ENCODE measurements at places on chromosomes 2 and 18. TPM values are rescaled to one million over a fixed set of nuclear protein-coding genes. Genes with fewer than 3 reads are reported as not detected.
A peak's percentile ranks its signal among the peaks of the same experiment; 100 is the strongest.

TMEM182 gene
- 1.1 TPM for total RNA-seq

CSRNP3 gene
- total RNA-seq, result 5.8 TPM

LINC00305 gene
- not detected for total RNA-seq

POTEC gene
- total RNA-seq, result not detected

MYOM1 gene
- total RNA-seq, result 29.7 TPM

PIEZO2 gene
- 0.85 TPM for total RNA-seq

CNPPD1 gene
- 92.5 TPM for total RNA-seq

SPP2 gene
- total RNA-seq, result not detected

DUSP28 gene
- 10.1 TPM for total RNA-seq

ICOS gene
- total RNA-seq, result not detected

CCDC102B gene
- total RNA-seq, result 3.5 TPM

NMUR1 gene
- total RNA-seq, result 0.80 TPM

LPIN2 gene
- 29.7 TPM for total RNA-seq

TWIST2 gene
- total RNA-seq, result 11.4 TPM

CNDP1 gene
- 0.53 TPM for total RNA-seq

THSD7B gene
- total RNA-seq, result 0.83 TPM

AFF3 gene
- 11.2 TPM for total RNA-seq

PLB1 gene
- total RNA-seq, result 9.1 TPM

ZC3H8 gene
- 30.2 TPM for total RNA-seq

DNA sequence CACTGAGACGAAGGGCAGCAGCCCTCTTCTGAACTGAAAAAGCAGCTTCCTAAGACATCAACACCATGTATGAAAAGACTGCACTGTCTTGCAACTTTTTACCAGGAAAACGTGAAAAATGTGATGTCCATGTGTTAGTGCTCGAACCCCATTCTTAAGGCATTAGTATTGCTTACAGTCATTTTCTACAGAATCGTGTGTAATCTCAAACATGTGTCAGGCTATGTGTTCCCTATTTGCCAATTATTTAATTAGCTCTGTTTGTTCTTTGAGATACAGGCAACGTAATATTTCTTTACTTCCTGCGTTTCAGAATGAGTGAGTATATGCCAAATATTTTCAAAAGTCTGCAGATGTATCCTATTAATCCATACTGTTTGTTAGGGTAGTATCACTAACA, 307.7 kb upstream of the CCDC68 start:
- DNase-seq, result no peak

- DNase-seq, result no peak
Observed at GRCh38 chr2:42106257-42106816, 58.5 kb downstream of the PKDCC start.

GRCh38 chr2:237221443-237221842, 135.8 kb downstream of the COPS8 start:
- DNase-seq, result no peak

GRCh38 chr2:25597881-25598280, 75.5 kb downstream of the DTNB start:
- no peak for DNase-seq

- no peak for DNase-seq
Observed at GRCh38 chr2:181851726-181852125, 39.8 kb upstream of the ITPRID2 start.

GRCh38 chr2:39728941-39729351, 50.1 kb downstream of the THUMPD2 start:
- no peak for DNase-seq

- peak; percentile 100 for DNase-seq
Observed at GRCh38 chr2:241355983-241356870, at the start of gene FARP2. FARP2 (plus strand) TSS chr2:241356285; CDS start chr2:241373108, 16,823 bp downstream.

- DNase-seq, result no peak
Observed at GRCh38 chr18:67733088-67733487, 216.6 kb upstream of the DSEL start.

GRCh38 chr2:202014318-202014717, 19.3 kb upstream of the FZD7 start:
- DNase-seq, result no peak

DNA sequence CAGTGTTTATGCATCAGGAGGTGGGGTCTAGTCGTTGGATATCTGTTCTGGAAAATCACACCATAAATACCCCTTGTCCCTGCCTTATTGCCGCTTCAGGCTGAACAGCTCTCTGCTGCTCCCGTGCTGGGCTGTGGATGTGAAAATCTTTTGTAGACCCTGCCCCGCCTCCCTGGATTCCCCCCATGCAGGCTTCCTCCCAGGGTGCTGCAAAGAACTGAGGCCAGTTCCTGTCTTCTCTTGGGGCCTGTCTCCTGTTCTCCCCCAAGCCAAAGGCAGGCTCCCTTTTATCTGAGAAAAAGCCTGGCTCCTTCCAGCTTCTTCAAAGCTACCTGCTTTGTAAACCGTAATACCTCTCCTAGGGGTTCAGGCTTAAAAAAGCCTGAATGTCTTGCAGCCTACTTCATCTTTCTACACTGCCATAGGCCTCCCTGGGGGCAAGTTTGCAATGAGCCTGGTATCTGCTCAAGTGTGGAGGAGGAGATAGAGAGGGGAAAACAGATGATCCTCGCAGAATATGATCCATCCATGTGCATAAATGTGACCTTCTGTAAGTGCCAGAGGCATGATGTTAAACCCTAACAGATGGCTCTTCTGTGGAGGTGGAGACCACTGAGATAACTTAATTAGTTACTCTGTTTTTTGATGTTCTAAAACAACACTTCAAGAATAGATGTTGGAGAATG, 55.3 kb downstream of the VWA3B start:
- no peak for DNase-seq

- DNase-seq, result no peak
Observed at GRCh38 chr18:23337599-23338444, 115.3 kb upstream of the RIOK3 start.

DNA sequence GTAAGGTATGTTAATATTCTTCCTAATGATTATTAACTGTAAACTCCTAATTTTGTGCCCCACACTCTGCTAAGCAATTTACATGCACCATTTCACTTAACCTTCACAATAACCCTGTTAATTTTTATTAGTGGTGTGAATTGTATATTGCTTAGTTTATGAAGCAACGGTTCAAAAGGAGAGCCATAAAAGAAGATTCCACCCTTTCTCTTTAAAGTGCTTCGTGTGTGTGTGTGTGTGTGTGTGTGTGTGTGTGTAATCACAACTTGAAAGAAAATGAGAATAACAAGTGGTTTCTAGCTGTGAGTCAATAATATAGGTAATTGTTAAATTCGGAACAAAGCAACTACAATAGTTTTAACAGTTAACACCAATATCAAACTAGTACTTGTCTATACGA, 60.6 kb downstream of the CCNT2 start:
- no peak for DNase-seq

DNA sequence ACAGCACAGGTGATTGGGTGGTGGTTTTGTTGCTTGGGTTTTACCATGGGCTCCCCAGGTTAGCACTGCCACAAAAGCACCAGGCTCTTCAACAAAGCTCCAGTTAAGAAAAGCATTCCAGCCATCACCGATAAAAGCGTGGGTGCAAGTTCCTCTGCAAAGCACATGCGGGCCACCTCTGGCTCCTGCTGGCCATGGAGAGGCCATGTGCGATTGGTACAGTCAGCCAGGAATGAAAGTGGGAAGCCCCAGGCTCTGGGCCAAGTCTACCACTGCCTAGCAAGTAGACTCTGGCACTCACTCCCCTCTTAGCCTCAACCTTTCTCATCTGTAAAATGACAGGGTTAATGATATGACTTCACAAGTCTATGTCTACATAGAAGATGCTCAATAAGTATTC, 36.0 kb downstream of the BCL11A start:
- no peak for DNase-seq

DNA sequence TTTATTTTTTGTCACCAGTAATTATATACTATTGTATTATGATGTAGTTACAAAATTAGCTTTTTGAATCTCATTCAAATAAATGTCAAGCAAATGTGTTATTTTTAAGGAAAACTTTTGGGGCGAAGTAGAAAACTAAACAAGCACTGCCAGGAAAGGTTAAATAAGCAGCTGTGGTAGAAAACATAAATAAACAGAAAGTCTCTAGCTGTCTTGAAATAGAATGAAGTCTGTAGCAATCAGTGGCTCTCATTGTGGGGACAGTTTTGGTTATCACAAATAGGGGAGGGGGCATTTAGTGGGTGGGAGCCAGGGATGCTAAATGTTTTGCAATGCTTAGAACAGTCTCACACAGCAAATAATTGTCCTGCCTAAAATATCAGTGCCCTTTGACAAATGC, 3.4 kb downstream of the INSIG2 start:
- DNase-seq, result no peak

DNA sequence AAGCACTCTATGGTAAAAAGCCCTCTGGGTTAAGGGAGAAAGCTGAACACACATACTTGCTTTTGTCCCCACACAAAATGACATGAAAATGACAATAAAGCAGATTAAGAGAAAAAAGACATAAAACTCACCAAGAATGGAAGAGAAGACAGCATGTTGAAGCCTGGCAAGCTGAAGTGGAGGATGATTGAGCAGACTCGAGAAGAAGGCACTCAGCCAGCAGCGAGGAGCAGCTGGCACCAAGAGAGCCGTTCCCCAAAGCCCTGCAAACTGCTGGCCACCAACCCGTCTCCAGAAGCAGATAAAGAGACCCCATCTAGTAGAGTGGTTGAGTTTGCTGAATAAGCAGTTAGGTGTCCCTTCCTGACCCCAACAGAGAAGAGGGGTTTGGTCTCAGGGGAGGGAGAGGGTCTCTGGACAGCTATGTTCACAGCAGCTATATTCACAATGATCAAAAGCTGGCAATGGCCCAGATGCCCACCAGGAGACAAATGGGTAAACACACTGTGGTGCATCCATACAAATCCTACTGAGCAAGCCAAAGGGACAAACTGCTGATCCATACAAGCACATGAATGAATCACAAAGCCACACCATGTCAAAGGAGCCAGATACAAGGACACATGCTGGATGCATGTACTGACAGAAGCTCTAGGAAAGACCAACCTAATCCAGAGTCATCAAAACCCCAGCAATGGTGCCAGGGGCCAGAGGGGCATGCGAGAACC, 36.9 kb downstream of the FAM168B start:
- DNase-seq, result no peak

DNA sequence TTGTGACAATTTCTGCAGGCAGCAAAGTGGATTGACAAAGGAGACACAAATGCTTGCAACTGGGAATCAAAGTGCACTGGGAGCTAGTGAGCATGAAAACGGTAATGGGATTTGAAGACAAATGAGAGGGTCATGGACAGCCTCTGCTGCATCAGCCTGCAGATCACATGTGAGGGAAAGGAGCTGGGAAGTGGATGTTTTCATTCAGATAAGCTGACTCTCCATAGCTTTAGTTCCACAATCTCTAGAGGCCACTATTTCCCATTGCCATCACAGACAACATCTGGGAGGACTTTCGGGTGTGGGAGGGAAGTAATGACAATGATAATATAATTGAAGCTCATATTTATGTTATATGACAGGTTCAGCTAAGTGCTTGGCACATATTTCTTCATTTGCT, 28.4 kb downstream of the ADCYAP1 start:
- no peak for DNase-seq

GRCh38 chr2:103208916-103209315, 447.1 kb downstream of the TMEM182 start:
- DNase-seq, result no peak

DNA sequence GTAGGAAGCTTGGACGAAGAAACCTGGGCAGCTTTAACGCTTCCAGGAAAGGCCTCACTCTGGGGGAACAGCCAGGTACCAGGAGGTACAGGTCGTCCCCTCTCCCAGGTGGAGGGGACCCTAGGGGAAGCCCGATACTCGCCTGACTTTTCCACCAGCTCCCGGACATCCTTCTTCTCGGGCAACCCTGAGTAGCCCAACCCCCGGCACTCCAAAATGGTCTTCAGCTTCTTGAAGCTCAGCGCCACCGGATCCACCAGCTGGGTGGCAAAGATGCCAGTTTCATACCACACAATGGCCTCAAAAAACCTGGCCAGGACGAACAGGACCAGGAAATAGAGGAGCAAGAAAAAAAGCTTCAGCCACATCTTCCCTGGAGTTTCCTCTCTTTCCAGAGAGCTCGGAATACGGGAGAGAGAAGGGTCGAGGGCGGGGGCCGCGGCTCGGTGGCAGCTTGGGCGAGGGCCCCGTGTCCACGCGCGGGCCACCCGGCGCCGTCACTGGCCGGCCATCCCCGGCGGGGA, 1.1 kb downstream of the RNF103 start:
- peak; percentile 63 for DNase-seq

GRCh38 chr2:54063967-54064535, 51.4 kb upstream of the ACYP2 start:
- no peak for DNase-seq

GRCh38 chr2:231297108-231297908, 98.2 kb upstream of the B3GNT7 start:
- DNase-seq, result peak; percentile 80
